COLO829 (cell line): ENCODE measurements at places on chromosomes 16 and 17.

- no peak for DNase-seq
These were observed 194.9 kb upstream of the RBFOX1 start for GRCh38 chr16:7137560-7138330.

GRCh38 chr16:11781773-11782172 lies 15.3 kb downstream of the ZC3H7A start:
- peak; percentile 83 for DNase-seq

DNA sequence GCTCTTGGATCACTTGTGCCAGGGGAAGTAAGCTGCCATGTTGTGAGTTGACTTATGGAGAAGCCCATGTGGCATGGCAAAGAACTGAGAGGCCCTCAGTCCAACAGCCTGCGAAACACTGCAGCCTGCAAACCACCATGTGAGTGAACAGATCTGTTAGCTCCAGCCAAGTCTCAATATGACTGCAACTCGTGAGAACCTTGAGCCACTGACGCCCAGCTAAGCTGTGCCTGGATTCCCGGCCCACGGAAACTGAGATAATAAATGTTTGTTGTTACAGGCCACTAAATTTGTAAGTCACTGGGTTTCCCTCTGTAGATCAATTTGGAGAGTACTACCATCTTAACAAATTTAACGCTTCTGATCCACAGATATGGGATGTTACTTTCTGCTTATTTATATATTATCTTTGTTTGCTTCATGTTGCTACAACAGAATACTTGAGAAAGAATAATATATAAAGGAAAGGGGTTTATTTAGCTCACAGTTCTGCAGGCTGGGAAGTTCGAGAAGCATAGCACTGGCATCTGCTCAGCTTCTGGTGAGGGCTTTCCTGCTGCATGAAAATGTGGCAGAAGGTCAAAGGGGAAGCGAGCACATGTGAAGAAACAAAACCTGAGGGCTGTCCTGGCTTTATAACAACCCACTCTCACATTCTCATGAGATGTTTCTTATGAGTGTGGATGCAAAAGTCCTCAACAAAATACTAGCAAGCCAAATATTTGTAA lies 29.4 kb upstream of the ATP2A3 start:
- no peak for DNase-seq

- peak; percentile 85 for DNase-seq
These were observed 30.6 kb downstream of the METRNL start for GRCh38 chr17:83109793-83110645.

DNA sequence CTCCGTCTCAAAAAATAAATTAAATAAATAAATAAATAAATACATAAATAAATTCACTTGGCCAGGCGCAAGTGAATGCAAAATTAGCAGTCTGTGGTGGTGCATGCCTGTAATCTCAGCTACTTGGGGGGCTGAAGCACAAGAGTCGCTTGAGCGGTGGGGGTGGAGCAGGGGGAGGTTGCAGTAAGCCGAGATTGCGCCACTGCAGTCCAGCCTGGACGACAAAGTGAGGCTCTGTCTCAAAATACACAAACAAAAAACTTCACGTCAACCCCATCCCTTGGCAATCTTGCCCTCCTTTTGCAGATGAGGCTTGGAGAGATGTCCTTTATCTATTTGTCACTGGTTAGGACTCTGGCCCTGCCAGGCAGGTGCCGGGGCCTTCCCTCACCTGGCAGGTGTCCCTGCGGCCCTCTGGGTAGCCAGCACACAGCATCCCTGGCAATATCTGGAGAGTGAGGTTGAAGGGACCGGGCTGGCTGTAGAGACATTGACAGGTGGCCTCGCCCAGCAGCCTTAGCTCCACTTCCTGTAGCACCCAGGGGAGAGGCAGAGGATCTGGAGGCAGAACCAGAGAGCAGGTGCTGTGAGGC lies 4.4 kb downstream of the PRSS36 start:
- no peak for DNase-seq
